HTR-8/SVneo (cell line): ENCODE measurements at places on chromosomes 11 and 22.

DNA sequence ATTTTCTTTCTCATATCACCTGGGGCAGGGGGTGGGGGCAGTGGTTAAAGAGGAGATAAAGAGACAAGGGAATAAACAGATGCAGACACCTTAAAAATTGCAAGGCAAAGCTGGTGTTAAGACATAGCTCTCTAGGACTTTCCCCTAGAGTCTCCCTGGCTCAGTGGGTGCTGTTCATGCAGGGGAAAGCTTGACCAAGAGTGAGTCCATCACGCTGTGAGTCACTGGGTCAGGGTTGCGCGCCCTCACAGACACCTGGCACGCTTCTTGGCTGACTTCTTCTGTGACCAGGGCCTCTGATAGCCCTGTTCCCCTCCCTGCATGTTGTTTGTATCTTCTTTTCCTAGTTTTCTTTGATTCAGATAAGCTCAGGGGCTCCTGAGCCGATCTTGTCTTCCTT lies 31.9 kb downstream of the COMMD9 start:
- DNase-seq = no peak

DNA sequence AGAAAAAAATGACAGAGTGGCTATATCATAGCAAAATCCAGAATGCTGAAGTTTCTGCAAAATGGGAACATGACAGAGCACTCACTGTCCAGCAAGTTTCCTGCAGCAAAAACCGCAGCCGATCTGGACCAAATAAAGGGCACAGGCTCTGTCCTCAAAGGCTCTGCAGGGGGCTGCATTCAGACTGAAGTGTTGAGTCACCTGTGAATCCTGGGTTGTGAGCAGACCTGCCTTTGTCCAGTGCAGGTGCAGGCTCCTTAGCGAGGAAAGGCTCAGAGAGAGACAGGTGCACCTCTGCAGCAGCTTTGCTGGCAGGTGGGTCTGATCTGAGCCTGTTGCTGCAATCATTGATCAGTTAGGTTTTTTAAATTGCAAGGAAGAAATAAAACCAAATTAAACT lies 29.3 kb upstream of the NFAM1 start:
- no peak for DNase-seq

DNA sequence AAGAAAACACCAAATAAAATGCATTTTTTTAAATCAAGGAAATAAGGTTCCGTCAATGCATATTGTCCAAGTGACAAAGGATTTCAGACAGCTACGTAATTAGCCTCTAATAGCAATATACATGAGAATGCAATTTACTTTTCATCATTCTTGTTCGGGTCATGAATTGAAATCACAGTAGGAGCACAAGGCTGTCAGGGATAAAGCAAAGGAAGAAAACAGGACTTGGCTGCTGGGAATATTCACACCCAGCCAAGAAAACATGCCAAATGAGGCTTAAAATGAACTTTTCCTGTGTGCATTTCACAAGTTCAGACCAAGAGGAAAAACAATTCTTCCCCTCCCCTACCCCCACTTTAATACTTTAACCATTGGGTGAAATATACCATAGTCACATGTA lies 188.6 kb downstream of the CWF19L2 start:
- no peak for DNase-seq

GRCh38 chr11:63768237-63769041 lies at the start of gene ZFTA:
TSS of gene ZFTA (minus strand) at chr11:63768775. CDS start at chr11:63768622, 153 bp downstream.
- peak; percentile 80 for DNase-seq

- no peak for DNase-seq
Measured at GRCh38 chr11:116890193-116890592, 52.8 kb upstream of the APOA1 start.

DNA sequence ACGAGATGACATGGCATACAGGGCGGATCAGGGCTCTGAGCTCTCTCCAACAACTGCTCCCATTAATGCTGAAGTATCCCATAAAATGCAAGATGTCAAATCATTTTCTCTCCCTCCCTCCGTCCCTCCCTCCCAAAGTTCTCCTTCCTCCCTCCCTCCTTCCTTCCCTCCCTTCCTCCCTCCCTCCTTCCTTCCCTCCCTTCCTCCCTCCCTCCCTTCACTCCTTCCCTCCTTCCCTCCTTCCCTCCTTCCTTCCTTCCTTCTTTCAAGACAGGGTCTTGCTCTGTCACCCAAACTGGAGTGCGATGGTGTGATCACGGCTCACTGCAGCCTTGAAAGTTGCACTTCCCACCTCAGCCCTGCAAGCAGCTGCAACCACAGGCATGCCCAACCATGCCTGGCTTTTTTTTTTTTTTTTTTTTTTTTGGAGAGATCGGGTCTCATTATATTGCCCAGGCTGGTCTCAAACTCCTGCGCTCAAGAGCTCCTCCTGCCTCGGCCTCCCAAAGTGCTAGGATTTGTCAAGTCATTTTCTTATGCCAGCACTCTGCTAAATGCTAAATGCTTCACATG lies 38.2 kb downstream of the TXN2 start:
- no peak for DNase-seq

DNA sequence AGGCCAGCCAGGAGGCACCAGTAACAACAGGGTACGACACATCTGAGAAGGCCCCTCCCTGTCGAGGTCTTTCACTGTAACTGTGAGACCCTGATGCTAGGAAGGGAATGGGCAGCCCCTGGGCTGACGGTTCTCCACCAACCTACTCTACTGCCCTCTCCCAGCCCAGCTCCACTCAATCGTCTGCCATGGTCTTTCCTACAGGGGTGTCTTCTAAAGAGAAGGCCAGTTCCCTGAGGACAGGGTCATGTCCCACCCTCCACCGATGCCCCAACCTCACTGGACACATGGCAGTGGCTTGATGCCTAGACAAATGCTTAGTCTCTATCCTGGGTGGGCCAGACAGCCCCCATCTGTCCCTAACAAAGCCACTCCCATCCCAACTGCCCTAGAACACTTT lies 46.0 kb upstream of the SLC25A1 start:
- no peak for DNase-seq

DNA sequence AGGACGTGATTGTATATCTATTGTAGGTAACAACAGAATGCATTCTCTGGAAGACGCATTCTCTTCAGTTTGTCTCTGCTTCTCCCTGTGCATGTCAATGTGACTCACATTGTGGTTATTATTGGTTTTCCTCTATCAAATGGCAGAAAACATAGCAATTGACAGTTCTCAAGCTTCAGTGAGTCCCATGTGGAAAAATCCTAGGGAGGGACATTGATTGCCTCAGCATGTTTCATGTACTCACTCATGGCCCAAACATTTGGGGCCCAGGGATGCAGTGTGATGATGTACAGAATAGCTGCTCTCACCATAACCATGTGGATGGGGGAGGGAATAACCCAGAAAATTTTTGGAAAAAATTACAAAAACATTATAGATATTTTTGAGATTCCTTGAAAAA lies 9.3 kb upstream of the ARL14EP start:
- no peak for DNase-seq

DNA sequence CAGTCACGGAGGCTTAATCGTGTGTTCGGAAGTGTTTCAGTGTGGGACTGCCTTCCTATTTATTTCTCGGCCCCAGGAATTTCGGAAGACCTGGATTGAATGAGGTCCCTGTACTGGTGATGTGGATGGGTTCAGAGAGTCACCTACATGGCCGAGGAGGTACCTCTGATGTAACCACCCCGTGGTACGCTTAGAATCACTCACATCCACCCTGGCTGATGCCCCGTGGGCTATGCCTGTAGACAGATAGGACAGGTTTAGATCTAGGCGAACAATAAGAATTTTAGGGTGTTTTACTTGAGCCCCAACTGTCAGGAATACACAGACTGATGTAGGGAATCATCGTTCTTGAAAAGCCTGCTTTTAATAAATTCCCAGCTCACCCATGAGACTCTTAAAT lies 2.0 kb downstream of the MPPED1 start:
- DNase-seq = no peak

GRCh38 chr22:46929046-46929709 lies 166.7 kb downstream of the TBC1D22A start:
- DNase-seq = no peak

DNA sequence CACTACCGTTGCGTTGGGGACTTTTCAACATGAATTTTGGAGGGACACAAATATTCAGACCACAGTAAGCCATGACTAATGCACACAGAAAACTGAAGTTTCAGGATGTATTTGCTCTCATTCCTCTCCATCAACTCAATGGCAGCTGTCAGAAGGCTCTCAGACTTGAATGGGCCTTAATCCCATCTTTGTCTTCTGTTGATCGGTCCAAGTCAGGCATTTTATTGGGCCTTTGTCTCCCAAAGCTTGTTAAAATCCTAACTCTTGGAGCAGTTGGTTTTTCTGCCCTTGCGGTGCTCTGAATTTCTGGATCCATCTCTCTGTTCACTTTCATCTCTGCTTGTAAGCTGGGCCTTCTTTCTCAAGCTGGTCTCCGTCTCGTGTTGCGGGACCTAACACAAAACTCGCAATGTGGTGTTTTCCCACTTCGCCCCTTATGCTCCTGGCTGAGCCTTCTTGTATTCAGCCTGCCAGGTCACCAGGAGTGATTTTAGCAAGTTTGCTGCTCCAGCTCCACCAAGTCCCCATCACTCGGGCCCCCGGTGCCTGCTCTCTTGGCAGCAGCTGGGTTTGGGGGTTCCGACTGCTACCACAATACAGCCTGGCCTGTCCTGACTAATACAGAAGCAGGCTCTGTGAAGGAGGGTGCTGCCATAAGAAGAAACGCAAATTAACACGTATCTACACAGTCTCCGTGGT lies 27.0 kb downstream of the TSPAN32 start:
- no peak for DNase-seq

GRCh38 chr11:69919659-69920344 lies 100.6 kb upstream of the FGF3 start:
- DNase-seq = no peak

DNA sequence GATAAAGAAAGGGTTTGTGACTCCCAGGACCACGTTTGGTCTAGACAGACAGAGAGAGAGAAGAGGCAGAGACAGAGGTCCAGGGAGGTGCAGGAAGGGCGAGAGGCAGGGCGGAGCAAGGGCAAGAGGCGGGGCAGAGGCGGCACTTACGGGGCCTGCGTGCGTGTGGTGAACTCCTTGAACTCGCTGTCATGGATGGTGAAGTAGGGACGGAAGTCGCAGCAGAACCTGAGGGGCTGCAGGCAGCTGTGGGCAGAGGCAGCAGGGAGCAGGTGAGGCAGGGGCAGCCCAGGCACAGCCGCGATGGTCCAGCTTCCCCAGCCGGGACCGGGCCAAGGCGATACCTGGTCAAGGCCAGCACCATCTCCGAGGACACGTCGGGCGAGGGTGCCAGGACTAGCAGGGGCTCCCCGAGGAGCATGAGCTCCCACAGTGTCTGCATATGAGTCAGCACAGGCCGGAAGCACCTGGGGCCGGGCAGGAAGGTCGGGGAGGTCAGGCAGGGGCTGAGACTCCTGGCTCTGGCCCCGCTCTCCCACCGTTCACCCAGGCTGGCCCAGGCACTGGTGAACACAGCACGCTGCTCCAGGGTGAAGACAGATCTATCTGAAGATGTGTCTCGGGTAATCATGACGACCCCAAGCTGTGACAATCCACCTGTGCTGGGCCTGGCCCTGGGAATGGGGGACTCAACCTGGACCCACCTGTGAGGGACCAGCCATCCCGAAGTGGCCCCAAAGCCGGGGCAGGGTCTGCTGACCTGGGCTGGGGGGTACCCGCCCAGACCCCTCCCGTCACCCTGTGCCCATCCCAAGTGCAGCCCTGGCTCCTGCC lies 7.2 kb upstream of the PLXNB2 start:
- no peak for DNase-seq

DNA sequence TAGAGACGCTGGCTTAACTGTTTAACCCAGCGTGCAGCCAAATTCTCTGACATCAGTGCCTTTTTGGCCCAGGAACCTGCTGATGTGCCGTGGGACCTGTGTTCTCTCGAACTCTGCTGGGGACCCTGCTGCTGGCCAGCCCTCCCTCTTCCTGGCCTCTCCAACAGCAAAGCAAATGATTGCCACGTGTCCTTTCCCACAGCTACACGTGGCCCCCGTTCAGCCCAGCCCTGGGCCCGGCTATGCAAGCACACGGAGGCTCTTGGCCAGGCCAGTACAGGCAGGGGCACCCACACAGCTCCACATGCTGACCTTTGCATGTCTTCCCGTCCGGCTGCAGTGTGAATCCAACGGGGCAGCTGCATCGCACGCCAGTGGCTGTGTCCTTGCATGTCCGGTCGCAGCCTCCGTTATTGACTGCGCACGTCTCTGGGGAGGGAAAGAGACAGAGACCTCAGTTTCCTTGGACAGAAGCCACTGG lies 51.6 kb upstream of the TTLL12 start:
- no peak for DNase-seq

- no peak for DNase-seq
Measured at GRCh38 chr11:128714881-128715280, 21.0 kb downstream of the FLI1 start.

GRCh38 chr22:35250156-35250555 lies 7.1 kb upstream of the HMGXB4 start:
- no peak for DNase-seq

DNA sequence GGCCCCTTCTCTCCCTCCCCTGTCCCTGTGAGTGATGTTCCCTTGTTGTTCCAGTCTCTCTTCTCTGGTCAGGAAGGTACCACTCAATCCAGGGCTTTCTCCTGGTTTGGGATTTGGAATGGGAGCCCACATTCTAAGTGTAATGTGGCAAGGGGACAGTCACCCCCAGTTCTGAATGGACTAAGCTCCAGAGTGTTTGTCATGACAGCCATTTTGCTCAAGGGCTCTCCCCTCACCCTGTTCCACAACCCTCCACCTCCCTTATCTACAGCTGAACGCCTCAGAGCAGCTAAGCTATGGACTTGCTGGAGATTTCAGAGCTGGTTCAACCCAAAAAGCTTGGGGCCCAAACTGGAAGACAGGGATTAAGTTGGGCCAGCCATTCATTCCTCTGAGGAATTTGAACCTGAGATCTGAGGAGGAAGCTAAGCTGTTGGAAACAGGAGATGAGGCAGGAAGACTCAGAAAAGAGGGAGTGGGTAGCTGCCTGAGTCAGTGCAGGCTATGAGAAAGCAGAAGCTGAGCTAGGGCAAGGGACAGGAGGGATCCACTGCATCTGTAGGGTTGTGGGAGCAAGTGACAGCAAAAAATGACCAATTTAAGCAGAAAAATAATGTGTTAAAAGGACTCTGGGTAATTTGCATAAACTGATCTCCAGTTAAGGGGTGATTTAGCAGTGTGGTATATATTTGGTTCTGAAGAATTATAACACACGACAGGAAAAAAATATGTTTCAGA lies 22.9 kb upstream of the FCHSD2 start:
- DNase-seq = no peak

GRCh38 chr11:46846510-46846830 lies 390 bp upstream of the CKAP5 start:
- no peak for DNase-seq

DNA sequence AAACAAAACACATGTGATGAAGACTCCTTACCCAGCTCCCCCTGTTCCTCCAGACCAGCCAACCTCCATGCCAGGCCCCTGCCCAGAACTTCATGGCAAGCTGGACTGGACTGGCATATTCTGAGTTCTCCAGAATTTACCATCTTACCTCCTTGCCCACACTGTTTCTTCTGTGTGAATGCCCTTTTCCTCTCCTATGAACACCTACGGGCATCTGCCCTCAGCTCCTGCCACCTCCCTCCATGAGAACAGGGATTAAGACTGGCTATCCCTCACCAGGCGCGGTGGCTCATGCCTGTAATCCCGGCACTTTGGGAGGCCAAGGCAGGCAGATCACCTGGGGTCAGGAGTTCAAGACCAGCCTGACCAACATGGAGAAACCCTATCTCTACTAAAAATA lies 6.4 kb upstream of the AIFM3 start:
- DNase-seq = no peak
